Pancreas (tissue), 10 donors: ENCODE measurements at places on chromosomes 4 and X. TPM values are rescaled to one million over a fixed set of nuclear protein-coding genes. Genes with fewer than 3 reads are reported as not detected.

DNA sequence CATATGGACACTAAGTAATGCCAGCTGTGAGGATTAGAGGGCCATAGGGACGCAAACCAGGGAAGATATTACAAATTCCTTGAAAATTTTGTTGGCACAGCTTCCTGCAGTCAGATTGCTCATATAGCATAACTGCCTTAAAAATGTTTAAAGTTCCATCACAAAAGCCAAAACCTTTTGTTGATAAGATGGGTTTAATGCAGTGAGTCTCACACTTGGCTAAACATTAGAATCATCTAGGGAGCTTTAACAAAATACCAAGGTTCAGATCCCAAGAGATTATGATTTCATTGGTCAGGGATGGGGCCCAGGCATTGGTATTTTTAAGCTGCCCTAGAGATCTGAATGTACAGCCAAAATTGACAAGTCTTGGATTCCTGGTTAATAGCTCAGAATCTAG, 376.5 kb upstream of the MAD2L1 start:
- H3K27ac ChIP-seq: no peak overlapping the region
- H3K36me3 ChIP-seq: no peaks in the 10 kb centered on the region
- DNase-seq: no peak

- no peaks in the 10 kb centered on the region for H3K27me3 ChIP-seq
- H3K27ac ChIP-seq: no peak overlapping the region
- H3K36me3 ChIP-seq: no peaks in the 10 kb centered on the region
- no peaks in the 10 kb centered on the region for H3K4me1 ChIP-seq
- H3K4me3 ChIP-seq: no peak overlapping the region
- DNase-seq: no peak
Measured at GRCh38 chrX:17488036-17488435, 113.0 kb downstream of the NHS start.

DNA sequence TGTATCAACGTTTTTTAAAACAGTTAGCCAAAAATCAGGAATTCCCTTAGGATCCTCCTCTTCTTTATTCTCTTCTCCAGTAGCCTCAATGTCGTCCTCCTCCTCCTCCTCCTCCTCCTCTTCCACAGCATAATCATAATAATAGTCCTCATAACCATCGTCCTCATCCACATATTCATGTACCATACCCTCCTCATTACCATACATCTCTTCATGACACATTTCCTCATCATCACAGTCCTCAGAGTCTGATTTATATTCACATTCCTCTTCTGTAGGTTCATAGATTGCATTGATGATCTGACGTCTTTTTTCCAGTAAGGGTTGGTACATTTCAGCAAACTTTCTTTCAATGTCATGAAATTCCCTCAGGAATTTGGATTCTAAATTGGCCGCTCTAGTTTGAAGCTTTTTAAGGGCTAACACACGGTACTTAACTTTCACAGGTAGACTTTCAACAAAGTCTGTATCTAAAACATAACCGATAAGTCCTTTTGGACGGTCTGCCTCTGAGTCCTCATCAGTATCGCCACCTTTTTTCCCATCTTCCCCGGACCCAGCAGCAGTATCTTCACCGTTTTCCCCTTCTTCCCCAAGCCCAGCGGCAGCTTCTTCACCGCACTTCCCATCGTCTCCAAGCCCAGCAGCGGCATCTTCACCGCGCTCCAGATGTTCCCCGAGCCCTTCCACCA, 771 bp downstream of the NAP1L2 start:
- H3K27me3 ChIP-seq: peaks cover 3% of the 10 kb centered on the region
- peaks cover 3% of the 10 kb centered on the region for H3K4me1 ChIP-seq
- H3K4me3 ChIP-seq: peak overlapping the region; percentile 26
- no peaks in the 10 kb centered on the region for H3K36me3 ChIP-seq

DNA sequence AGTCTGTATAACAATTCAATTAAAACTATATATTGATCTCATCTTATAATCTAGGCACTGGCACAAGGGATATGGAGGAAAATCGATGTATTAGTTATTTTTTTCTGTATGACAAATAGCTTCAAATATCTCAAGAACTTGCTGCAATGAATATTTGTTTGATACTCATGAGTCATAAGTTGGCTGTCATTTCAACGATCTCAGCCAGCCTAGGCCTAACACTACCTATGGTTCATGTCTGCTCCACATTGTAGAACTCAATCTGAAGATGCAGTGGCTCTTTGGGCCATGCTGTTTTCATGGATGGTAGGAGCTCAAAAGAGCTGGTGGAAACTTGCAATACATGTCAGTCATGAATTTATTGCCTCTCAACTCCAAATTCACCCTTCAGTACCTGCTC, 44.7 kb downstream of the MAGEB17 start:
- H3K27ac ChIP-seq: no peak overlapping the region
- H3K4me3 ChIP-seq: no peak overlapping the region
- DNase-seq: no peak
- H3K27me3 ChIP-seq: no peaks in the 10 kb centered on the region
- no peaks in the 10 kb centered on the region for H3K36me3 ChIP-seq
- H3K4me1 ChIP-seq: no peaks in the 10 kb centered on the region

Gene FAT1
- 82.3 TPM for total RNA-seq

Gene TSPAN7
- 15.2 TPM for total RNA-seq
